Caudate nucleus (tissue), 63 donors: ENCODE measurements at places on chromosomes 11 and 22.

DNA sequence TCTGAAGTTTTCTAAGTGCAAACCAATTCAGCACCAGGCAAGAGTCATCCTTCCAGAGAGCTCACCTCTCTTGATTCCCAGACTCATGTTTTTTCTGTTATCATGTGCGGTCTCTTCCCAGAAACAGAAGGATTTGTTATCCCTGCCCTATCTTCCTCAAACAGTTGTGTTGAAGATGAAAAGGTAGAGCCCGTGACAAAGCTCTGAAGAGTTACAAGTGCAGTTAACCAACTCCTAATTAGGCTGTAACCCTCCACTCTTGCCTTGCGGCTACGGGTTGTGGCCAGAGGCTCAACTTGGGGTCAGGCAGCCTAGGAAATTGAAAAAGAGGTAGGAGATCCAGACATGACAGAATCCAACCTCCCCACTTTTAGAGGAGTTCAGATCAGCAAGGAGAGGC is 76.2 kb upstream of the CADM1 start:
- no peak for DNase-seq

- DNase-seq, result no peak
Measured at GRCh38 chr11:114192841-114193389, 103.3 kb upstream of the NNMT start.

- DNase-seq, result no peak
Measured at GRCh38 chr11:35799655-35800054, 137.1 kb downstream of the TRIM44 start.

DNA sequence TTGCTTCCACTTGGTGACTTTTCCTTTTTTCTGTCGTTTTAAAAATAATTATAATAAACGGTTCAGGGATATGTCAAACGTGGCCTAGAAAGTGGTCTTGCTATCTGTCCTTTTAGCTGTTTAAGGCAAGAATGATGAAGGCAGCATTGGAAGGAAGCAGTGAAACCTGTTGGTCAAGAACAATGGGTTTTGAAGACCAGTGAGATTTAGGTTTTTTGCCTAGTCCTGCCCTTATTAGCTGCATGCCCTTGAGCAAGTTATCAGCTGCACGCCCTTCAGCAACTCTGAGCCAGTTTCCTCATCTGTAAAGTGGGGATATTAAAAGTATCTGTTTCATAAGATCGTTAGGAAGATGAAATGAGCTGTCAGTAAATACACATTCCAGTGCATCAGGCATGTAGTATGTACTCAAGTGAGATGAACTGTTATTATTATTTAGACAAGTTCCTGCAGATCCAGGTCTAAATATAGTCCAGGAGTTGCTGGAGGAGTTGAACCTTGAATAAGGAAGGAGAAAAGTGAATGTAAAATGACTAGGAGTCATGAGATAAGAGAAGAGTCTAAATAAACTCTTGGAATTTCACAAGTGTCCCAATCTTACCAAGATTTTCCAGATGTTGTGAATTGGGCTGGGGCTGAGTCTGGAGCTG is 90.8 kb upstream of the HSD17B12 start:
- no peak for DNase-seq

DNA sequence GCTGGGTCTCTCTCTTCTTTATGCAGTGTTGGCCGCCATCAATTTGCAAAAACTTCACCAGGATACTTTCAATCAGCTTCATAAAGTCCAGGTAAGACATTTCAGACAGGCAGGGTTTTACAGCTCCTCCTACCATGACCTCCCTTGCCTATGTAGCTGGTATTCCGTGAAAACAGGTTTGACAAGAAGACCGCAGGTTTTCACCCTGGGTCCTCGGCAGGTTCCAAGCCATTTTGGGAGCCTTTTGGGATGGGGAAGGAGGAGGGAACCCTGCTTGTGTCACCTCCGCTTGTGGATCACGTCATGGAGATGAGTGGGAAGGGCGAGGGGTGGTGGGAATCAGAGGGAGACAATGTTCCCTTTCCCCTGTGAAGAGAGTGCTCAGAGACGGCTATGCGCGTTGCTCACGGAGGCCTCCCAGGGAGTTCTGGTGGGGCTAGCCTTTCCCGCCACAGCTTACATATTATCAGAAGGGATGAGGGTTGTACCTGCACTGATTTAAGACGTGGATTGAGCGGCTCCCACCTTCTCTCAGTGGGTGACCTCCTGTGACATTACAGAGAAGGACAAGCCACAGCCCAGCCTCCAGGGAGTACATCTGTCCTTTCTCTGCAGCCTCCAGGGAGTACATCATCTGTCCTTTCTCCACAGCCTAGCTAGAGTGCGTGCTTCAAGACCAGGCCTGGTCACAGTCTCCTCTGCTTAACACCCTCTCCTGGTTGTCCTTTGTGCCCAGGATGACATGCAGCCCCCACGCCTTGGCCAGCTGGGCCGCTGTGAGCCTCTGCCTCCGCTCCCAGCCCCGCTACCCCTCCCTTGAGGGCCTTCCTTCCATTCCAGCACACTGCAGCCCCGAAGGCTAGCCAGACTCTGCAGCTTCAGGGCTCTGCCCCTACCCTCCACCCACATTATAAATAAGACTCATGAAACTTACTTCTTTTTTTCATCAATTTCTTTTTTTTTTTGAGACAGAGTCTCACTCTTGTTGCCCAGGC is 17.2 kb downstream of the GLB1L3 start:
- no peak for DNase-seq

DNA sequence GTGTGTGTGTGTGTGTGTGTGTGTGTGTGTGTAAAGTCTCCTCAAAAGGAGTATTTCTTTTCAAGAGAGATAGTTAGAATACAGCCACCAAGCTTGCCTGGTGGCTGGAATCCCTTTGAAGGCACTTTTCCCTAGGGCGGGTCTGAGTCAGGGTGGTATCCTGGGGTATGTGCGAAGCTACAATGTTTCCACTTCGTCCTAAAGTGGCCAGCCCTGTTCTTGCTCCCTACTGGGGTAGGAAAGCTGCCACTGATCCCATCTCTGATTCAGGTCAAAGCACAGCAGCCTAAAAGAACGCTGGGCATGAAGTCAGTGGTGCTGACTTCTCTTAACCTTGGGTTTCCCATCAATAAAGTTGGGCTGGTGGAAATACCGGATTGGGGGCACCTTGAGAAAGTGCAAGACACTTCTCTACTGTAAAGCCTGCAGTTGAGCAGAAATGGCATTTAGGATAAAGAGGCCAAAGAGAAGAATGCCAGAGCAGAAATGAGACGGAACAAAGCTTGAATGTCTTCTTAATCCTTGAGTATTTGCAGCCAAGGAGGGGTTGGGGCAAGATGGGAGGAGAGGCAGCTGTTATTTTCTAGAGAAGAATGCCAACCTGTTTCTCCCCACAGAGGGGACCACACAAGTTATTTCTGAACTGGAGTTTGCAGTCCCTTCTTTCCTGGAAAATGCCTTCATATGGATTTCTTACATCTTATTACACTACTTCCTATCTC is 35.3 kb downstream of the ZNRF3 start:
- DNase-seq, result no peak

GRCh38 chr11:86440305-86440716 is 65.6 kb downstream of the CCDC81 start:
- DNase-seq, result no peak

DNA sequence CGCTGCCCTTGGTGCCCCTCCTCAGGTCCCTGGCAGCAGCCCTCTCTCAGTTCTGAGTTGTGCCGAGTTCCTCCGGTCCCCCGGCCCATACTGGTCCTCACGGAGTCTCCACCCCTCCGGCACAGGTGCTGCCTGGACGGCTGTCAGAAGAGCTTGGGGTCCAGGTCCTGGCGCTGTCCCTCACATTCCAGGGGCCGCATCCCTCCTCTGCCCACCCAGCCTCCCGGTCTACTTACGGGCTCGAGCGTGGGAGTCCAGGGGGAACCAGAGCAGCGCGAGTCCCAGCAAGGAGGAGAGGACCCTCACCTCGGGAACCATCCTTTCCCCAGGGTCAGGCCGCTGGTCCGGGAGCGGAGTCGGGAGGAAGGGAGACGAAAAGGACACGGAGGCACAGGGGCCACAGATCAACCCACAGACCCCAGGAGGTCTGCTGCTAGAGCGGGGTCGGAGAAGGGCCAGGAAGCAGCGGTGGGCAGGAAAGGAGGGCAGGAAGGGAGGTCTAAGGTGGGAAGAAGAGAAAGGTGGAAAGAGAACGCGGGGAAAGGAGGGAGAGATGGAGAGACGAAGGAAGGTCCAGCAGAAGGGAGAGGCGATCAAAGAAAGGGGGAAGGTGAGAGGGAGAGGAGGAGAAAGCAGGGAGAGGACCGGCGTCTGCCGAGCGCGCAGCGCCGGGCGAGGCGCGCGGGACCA is 510 bp downstream of the CHRDL2 start:
- no peak for DNase-seq

DNA sequence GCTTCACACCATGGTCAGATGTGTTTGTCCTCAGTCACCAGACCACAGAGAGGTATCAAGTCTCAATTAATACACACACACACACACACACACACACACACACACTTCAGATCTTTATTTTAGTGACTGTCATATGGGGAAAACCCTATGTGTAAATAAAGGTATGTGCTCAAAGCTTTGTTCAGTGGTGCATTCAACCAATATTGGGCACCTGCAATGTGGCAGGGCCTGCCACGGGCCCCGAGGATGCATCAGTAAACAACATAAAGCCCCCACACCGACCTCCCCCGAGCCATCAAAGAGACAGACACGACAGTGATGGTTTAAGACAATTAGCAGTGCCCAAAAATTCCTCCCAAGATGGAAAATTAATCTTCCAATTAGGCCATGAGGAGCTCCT is 51.6 kb downstream of the SHANK2 start:
- DNase-seq, result no peak

DNA sequence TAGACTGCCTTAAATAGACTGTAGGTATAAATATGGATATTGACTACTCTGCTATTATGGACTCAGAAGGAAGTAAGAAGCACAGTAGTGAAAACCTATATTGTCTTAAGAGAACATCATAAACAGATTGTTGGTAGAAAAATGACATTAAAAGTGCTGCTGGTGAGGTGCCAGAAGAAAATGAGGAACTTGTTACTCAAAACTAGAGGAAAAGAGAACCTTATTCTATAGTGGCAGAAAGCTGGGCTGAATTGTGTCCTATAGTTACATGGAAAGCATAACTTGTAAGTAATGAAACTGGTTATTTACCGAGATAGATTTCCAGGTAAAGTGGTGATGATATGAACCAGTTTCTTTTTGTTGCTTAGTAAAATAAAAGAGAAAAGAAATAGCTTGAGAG is 109.7 kb upstream of the CTSC start:
- DNase-seq, result no peak

GRCh38 chr11:86800076-86800959 is at the start of gene PRSS23:
Gene PRSS23, plus strand, starts transcription at chr11:86800542. Its CDS starts 7,102 bp downstream, at chr11:86807644.
- DNase-seq, result no peak

GRCh38 chr11:12529793-12530192 is 144.4 kb upstream of the TEAD1 start:
- DNase-seq, result no peak

DNA sequence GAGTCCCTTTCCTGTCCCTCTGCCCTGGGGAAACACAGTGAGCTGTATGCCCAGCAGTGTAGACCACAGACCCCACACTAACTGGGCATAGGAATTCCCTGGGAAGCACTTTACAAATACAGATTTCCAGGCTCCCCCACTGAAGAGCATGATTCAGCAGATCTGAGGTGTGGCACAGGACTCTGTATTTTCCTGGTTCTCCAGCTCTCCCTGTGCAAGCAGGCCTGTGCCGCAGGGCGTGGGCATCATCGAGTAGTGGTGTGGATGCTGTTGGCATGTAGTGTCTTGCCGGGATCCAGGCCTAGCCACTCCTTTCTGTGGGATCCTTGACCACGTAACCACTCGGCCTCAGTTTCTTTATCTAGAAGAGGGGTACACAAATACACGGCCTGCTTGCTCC is 49.9 kb downstream of the GALNT18 start:
- no peak for DNase-seq

DNA sequence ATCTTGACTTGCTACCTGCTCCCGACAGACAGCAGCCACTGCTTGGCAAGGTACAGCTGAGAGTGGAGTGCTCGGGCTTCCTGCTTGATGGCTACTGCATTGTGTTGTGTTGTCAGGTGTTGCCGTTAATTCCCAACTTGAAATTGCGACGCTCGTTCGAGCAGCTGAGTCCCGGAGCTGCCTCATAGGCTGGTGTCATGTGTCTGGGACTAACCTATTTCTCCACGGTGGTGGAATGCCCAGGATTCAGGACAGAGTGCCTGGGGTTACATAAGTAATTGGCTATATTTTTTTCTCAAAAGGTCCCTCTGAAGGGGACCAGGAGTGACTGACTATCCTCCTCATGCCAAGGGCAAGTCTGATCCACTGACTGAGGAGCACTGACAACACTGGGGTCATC is 18.5 kb downstream of the COMMD9 start:
- DNase-seq, result no peak

- no peak for DNase-seq
Measured at GRCh38 chr11:120842195-120842594, 181.7 kb upstream of the TBCEL start.

DNA sequence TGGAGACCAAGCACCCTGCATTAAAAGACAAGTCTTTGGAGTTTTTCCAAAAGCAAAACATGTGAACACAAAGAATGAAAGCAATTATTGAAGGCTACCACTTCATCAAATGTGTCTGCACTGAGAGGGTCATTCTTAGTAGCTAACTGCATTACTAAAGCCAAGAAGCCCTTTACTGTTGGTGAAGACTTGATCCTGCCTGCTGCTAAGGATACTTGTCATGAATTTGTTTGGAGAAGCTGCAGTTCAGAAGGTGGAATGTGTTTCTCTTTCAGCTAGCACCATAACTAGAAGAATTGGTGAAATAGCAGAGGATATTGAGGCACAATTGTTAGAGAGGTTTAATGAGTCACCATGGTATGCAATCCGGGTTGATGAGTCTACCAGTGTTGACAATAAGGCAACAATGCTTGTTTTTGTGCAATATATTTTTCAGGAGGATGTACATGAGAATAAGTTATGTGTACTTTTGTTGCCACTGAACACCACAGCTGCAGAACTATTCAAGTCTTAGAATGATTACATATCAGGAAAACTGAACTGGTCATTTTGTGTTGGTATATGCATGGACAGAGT is 457.3 kb upstream of the ISX start:
- DNase-seq, result no peak

DNA sequence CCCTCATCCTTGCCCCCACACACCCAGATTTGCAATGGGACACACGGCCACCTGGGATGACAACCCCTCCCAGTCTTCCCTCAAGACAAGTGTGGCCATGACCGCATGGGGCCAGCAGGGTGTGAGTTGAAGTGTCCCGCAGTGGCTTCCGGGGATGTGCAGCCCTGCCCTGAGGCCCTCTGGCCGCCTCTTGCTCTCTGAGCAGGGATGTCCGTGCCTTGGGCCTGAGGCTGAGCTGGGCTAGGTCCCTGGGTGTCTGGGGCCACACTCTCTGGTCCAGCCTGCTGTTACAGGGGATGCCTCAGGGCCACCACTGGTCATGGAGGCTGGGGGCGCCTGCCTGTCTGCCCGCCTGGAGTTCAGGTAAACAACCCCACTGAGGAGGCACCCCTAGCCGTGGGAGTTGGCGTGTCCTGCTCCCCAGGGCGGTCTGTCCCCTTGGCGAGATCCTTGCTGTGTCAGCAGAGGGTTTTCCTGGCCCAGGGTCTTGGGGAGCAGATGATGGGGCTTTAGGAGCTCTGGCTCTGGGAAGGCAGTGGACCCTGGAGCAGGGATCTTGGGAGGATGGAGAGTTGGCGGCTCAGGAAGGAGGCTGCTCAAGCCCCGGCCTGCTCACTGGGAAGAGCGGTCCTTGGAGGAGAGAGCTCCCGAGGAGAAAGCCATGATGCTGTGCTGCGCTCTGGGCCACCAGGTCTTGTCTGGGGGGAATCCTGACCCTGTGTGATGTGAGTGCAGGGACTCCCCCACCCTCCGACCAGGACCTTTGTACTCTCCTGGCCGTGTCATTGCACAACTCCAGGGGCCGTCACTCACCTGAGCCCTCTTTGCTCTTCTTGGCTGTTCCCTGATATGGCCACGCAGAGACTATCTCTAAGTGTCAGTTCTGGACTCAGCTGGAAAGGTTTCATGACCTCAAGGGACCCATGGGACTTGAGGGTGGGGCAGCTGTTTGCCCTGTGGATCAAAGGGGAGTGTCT is 67.9 kb downstream of the KCNQ1 start:
- no peak for DNase-seq
